Fibroblast of lung (primary cell): ENCODE measurements at places on chromosomes 7 and 10. TPM values are rescaled to one million over a fixed set of nuclear protein-coding genes. Genes with fewer than 3 reads are reported as not detected.

Gene IDI1
- 91.7 and 202 TPM in 2 replicates for total RNA-seq

Gene IL2RA
- not detected in 2 replicates for total RNA-seq

Gene CPA1
- total RNA-seq, result under 0.01 TPM in 1 of 2 replicates, not detected in the other

Gene PLXDC2
- total RNA-seq, result 5.1 and 12.3 TPM in 2 replicates

Gene SYT15B
- total RNA-seq, result not detected in 2 replicates

Gene MPP7
- 0.51 and 0.99 TPM in 2 replicates for total RNA-seq

Gene AMPH
- 1.5 and 3.6 TPM in 2 replicates for total RNA-seq

Gene ZKSCAN5
- 13.6 and 17.5 TPM in 2 replicates for total RNA-seq

Gene GJD4
- total RNA-seq, result 0.17 TPM in 1 of 2 replicates, not detected in the other

Gene GPR26
- total RNA-seq, result not detected in 2 replicates

Gene MSMB
- total RNA-seq, result not detected in 2 replicates

Gene IFIT1B
- under 0.01 TPM in 1 of 2 replicates, not detected in the other for total RNA-seq

Gene WDR11
- total RNA-seq, result 73.7 and 89.5 TPM in 2 replicates

Gene UFSP1
- 4.0 and 7.7 TPM in 2 replicates for total RNA-seq
